Activated naive CD4-positive, alpha-beta T cell (primary cell): ENCODE measurements at places on chromosomes 3 and 15.

DNA sequence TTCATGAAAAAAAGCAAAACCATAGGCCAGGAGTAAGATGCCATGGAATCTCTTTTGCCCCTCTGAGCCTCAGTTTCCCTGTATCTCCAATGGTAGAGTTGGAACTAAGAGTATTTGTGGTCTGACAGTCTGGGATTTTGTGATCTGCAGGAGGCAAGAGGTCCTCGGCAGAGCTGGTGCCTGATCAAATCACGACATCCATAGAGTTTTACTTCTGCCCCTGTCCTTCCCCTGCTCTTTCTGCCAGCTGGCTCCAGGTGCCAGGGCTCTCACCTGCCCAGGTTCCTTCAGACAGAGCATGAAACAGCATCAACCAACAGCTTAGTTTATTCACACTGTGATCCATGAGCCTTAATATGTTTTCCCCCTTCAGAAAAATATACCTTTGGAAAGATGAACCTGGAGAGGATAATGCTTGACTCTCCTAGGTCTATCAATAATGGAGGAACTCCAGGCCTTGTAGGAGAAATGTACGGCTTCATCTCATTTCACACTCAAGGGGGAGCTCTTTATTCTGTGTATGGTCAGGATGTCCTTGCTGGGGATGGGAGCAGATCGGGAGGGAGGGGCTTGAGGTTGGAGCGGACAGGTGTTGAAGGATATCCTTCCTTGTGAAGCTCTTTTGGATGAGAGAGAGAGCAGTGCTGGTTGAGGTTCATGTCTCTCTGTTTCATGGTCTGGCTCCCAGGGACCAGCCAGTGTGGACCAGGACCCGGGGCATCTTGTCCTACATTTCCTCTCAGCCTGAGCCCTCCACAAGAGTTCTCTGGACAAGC lies 309.9 kb downstream of the RPLP1 start:
- no peak for DNase-seq

DNA sequence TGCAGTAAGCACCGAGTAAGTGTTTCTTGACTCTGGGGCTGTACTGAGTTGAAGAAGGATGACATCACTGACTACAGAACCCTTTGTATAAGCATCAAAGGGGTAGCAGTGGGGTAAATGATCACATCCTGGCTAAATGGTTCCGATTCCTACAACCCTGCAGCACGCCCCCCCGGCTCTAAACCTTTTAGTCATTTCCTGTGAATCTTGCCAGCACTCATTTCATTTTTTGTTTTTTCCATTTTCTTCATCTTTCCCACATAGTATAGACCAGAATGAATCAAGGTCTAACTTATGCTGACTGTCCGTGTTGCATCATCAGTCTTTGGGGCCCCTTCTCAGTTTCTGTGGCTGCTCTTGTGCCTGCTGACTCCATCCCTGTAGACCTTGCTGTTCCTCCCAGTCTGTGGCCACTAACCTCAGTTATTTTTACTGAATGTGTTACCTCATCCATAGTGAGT lies 383.1 kb upstream of the TPRG1 start:
- DNase-seq: peak; percentile 31

- no peak for DNase-seq
These were observed 198.2 kb upstream of the ROBO2 start for GRCh38 chr3:76841747-76842146.

DNA sequence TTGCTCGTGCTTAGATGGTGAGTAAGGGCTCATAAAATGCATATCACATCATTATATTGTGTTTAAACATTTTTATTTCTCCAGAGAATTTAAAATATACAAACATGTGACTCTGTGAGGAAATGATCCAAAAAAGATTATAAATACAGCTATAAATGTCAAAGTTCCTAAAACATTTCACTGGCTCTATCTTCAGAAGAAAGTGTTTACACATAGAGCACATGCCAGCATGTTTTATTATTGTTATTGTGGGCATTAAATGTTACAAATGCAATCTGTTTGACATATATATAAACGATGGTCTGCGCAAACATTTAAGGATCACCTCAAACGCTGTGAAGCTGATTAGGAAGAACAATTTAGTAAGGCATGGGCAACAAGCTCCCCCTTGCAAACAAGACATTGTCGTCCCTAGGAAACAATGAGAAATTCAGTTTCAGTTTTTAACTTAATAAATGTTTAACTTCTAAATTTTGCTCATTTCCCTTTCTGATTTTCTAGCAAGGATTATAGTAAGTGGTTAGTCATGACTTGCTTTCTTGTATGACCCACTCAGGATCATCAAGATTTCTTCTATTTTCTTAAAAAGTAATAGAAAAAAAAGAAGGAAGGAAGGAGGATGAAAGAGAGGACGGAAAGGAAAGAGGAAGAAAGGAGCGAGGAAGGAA lies 207.5 kb downstream of the SATB1 start:
- no peak for DNase-seq

- DNase-seq: no peak
These were observed 17.7 kb upstream of the SNX22 start for GRCh38 chr15:64133623-64134344.

DNA sequence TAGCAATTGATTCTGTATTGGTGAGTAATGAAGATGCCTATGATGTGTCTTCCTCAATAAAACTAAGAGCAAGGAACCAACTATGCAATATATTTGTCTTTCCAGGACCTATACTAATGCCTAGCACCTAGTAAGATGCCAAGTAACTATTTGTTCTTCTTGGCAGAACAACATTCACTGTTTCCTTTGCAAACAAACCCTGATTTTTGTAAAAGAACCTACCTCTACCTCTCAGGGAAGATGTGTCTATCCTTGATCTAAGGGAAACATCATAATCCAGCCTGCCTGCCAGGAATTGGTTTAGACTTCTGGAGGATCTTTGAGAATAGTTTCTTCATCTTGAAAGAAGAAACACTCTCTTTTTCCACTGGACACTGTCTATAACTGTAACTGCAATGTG lies 3.8 kb upstream of the ADPRH start:
- DNase-seq: no peak

- no peak for DNase-seq
These were observed 178.7 kb downstream of the STAC start for GRCh38 chr3:36558961-36559360.

DNA sequence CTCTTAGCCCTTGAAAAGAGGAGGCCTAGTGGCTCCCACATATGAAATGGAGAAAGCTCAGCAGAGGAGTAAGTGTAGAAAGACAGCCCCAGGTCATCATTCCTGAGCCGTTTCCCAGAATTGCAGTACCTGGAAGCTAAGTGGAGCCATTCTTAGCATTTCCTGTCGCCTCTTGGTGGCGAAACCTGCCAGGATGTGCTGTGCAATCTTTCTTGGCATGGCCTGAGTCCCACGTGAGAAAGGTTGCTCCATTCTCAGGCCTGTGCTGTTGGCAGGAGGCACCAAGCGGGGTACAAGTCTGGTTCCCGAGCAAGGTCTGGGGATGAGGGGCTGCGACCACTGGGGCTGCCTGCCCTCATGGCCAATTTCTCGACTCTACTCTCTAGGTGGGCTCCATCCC lies 207.2 kb upstream of the TPM1 start:
- DNase-seq: no peak

DNA sequence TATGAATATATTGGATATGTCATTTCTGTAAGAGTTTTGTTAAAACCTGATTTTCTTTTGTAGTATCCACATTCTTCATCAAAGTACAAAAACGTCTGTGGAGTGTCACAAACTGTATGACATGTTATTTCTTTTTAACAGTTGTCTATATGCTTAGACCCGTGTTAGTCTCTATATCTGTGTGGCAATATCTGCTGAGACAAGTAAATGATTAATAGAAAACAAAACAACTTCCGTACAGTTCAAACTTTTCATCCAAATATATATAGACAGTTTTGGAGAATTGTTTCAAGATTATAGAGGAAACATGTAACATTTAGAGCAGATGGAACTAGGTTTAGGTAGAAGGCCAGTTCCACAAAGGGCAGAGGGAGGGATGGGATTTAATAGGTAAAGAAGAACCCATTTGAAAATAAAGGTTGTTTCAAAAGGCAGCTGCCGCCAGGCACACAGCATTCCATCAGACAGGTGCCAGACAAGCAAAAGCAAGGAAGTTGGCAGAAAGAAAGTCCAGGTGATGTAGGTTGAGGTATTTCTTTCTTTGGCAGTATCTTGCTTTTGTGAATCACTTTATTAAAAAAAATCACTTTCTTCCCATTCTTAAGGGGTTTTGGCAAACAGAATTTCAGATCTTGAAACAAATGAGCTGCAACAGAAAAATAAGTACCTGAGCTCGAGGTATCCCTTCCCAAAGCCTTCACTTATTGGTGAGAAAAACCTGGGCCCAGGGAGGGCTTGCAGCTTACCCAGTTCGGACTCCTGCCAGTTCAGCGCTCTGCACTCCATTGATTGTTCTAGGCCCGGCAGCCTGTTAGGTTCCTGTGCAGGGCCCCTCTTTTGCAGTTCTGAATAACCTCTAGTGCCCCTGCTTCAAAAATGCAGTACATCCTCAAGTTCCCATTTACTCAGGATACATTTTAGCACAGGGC lies 49.0 kb downstream of the LRRN1 start:
- no peak for DNase-seq

DNA sequence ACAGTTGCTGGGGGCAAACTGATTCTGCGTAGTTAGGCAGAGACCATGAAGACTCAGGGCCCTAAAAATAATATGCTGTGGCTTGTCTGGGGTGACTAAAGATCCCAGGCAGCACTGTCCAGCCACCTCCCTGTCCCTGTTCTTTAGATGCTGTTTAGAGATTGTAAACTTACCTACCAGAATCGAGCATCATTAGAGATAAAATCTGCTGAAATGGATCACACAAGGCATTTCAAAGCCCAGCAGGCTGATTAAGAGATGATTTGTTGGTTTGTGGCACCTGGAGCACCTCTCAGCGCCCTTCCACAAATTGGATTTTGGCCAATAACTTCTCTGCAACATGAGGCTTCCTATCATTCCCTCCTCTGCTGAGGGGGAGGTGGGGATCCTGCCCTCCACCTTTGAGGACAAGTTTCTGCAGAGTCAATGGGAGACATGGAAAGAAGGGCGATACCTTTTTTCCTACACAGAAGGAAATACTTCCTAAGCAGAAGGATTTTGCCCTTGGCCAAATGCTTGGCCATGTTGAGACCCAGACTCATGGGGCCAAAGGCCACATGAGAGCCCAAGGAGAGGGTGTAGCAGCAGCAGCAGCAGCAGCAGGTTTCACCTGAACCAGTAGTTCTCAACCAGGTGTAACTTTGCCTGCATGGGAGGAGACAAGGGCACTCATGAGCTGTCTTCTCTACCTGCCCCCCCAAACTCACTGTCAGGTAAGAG lies 37.5 kb downstream of the SEMA5B start:
- no peak for DNase-seq

DNA sequence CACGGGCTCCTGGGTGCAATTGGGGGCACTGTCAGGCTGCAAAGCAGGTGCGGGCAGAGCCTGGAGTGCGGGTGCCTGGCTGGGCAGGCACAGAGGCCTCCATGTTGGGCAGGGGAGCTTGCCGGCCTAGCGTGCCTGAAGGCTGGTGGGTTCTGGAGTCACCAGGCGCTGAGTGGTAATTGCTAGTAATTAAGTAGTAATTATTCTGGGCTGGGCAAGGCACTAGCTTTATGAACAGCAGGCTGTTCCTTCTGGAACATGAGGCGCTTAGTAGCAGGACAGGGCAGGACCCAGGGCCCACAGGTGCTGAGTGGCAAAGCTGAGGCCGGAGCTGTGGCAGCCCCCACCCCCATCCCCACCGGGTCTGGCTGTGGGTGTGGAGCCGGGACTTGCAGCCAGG lies 25.3 kb downstream of the PLXNA1 start:
- DNase-seq: no peak

DNA sequence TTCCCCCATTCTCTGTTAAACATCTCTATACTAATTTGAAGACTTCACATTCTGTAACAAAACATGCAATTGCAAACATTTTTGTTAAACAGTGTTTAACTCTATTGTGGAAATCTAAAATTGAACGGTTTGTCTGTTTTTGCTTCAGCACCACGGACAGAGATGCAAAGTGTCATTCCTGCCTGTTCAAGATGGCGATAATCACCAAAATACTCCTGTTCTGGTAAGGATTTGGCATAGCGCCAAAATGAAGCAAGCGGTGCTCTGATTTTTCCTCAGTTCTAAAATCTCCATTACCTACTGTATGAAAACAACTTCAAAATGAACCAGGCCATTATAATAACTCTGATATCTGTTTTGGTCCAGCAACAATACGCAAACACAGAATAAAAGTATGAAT lies 129.7 kb upstream of the TUSC7 start:
- DNase-seq: no peak

- no peak for DNase-seq
These were observed 44.2 kb upstream of the ACP3 start for GRCh38 chr3:132273036-132273435.

- DNase-seq: no peak
These were observed 111.9 kb downstream of the ATG7 start for GRCh38 chr3:11384074-11384473.

DNA sequence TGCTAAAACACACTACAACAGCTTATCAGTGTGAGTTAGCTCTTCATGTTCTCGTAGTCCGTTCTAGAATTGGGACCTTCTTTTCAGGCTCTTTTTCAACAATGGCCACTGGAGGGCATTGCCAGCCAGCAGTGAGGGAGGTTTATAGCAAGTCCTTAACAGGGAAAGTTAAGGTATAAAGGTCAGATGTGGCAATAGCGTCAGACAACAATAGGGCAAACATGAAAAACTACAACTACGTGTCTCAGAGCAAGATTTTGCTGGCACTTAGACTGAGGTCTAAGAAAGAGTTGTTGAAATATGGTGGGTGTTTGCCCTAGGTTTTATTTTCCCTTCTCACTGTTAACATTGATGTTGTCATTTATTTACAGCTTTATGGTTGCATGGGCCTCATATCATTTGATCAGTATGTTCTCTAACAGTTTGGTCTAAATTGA lies 161.4 kb downstream of the GMNC start:
- DNase-seq: no peak

DNA sequence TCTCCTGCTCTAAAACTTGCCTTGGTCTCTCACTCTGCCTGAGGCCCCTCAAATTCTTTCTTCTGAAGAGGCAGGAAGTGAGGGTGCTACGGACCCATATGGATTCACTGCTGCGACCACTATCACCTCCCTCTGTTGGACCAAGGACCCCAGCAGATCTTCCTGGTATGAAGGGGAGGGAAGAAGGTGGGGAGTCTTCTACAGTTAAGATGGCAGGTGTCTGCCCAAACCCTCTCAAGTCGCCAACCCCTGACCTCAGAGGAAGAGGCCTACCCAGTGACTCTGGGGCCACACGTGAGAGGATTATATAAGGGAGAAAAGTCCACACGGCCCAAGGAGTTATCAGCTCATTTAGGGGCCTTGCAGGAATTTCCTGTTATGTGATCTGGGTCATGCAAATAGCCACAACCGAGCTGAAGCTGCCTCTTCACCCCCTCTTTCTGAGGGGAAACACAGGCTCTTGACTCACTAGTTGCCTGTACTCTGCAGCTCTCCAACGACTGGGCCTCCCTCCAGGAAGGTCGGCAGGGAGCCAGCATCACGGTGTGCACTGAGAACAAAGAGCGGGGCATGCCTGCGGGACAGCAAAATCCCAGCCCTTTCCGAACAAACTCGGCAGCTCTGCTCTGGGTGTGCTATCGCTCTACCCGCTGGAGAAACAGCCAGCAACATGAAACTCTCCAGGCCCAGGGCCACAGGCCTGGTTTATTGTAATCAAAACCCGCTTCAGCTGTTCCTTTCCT lies 116.0 kb downstream of the XXYLT1 start:
- no peak for DNase-seq
